ENCODE measurements at places on chromosomes 12 and 14.

- DNase-seq = no peak
Observed at GRCh38 chr12:62844915-62845314, 90.0 kb downstream of the PPM1H start.

- no peak for DNase-seq
Observed at GRCh38 chr14:26281280-26281998, 316.4 kb downstream of the NOVA1 start.

GRCh38 chr12:109553483-109553882 is 19.8 kb downstream of the MMAB start:
- DNase-seq = no peak

GRCh38 chr14:50750323-50750722 is 80.6 kb downstream of the NIN start:
- DNase-seq = no peak

DNA sequence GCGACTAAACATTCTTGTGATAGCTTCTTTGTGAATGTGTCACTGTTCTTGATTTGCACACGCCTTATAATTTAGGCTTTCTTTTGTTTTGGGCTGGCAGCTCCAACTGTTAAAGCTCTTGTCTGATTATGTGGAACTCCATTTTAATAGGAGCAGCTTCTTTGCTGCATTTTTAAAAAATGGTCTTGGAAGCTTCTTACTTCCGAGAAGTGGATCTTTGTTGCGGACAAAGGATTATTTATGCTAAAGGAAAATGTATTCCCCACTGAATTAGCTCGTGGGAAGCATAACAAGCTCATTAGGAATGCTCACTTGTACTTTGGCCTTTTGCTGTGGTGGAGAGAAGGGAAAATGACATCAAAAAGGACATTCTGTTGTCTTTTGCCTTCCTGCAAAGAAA is 20.0 kb downstream of the GAS2L3 start:
- DNase-seq = no peak

DNA sequence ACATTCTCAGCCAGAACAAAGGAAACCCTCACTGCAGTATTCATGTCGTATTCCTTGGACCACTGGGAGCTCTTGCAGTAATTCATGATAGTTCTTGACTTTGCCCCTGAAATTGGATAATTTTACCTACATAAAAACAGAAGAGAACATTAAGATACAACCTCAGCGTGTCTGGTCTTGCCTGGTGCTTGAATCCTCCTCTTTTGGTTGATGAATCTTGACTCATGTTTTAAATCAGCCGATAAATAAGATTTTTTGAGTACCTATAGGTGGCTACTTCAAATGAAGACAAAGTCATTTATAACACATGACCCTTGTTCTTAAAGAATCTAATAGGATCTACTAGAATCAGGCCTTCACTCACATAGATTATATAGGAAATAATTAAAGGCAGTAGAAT is 221.0 kb downstream of the PTPRO start:
- DNase-seq = no peak

GRCh38 chr14:95426116-95426475 is 90.4 kb downstream of the SYNE3 start:
- DNase-seq = no peak

DNA sequence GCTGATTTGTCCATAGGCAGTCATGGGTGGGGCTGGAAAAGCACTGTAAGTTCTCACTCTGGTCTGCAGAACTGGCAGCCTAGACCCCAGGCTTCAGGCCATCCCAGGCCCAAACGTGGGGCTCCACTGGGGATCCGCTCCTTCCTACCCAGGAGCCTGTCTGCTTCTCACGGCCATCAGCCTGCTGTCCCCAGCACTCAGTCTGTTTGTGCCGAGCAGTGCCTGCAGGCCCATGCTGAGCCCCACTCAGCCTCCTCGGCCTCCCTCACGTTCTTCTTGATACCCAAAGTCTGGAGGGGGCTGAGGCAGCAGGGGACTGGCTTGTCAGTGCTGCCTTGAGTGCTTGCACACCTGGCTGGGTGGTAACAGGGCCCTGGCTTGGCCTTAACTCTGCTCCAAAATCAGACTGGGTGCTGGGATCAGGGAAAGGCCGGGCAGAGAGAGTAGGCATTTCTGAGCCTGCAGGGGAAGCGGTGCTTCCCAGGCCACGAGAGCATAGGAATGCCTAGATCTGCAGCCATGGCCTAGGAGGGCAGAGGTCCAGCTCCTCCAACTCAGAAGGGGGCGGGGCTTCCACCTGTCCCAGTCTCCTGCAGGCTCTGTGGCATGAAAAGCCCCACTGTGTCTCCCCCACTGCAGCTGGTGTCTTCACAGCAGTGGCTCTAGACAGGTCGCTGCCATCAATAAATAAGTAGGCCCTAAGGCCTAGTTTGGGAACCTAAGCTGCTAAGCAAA is 772.4 kb upstream of the FBXO33 start:
- no peak for DNase-seq

DNA sequence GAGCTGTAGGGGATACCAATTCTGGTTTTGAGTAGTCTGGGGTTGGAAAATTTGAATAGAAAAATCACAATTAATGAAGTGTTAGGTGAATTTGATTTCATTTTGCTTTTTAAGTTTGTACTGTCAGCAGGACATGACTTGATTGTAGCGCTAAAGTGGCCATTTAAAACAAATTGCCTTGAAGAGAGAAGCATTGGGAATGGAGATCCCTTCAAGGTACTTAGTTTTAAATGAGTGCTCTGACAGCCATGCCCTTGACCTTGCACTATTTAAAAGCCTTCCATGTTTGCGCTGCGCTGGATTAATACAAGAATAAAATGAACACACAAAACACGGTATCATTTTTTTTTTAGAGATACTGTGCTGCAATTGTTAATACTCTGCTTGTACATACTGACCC is 345.9 kb downstream of the NAV3 start:
- DNase-seq = no peak

DNA sequence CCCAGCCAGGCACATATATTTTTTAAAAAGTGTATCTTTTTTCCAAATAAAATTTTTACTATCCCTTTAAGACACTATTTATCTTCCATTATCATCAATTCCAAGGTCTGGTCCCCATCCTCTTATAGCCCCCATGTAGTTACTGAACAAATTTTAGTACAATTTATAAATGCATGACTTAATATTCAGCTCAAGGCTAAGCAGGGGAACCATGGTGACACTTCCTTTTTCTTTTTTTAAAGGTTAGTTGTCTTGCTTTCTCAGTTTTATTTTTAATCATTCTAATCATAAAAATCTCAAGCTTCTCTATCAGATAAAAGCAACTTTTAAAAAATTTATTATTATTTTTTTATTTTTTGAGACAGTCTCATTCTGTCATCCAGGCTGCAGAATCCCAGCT is 92.3 kb downstream of the TRAFD1 start:
- DNase-seq = no peak
